ENCODE measurements at places on chromosomes 3 and 15. TPM values are rescaled to one million over a fixed set of nuclear protein-coding genes. Genes with fewer than 3 reads are reported as not detected.

BMF gene
- 344 TPM for total RNA-seq

HTR3E gene
- total RNA-seq: not detected

DNA sequence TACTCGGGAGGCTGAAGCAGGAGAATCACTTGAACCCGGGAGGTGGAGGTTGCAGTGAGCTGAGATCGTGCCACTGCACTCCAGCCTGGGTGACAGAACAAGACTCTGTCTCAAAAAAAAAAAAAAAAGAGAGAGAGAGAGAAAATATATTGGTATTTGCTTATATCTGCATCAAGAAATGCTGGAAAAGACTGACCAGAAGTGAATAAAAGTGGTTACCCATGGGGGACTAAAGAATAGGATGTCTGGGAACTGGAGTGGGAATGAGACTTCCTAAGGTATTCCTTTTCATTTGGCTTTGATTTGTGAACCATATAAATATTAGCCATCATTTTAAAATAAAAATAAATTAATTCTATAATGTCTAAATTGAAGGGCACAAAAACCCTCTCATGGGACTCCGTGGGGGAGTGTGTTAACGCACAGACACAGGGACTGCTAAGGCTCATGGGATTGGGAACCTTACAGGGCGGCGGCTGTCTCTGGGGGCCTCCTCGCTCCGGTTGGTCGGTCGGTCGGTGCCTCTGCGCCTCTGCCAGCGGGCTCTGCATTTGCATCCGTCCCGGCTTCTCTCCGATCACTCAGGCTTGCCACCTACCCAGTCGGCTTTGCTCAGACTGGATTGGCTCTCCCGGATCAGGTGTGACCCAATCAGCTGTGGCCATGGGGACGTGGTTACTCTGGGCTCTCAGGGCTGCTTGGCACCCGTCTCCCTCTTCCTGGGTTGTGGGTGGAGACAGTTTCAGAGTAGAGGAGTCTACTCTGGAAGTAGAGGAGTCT is 12.7 kb upstream of the TSPAN3 start:
- H3K4me1 ChIP-seq: peaks cover 57% of the 10 kb centered on the region
- H3K27me3 ChIP-seq: no peaks in the 10 kb centered on the region
- peak overlapping the region; percentile 80 for H3K27ac ChIP-seq
- DNase-seq: peak; percentile 96
- no peaks in the 10 kb centered on the region for H3K36me3 ChIP-seq

- no peak for DNase-seq
- H3K4me1 ChIP-seq: no peaks in the 10 kb centered on the region
- no peaks in the 10 kb centered on the region for H3K27me3 ChIP-seq
Measured at GRCh38 chr3:60301142-60301541, 950.1 kb downstream of the FHIT start.

GRCh38 chr15:69749797-69750196 is 297.2 kb downstream of the RPLP1 start:
- H3K27me3 ChIP-seq: no peaks in the 10 kb centered on the region
- no peak for DNase-seq
- H3K4me3 ChIP-seq: no peak overlapping the region
- H3K4me1 ChIP-seq: peaks cover 16% of the 10 kb centered on the region
- no peaks in the 10 kb centered on the region for H3K36me3 ChIP-seq

DNA sequence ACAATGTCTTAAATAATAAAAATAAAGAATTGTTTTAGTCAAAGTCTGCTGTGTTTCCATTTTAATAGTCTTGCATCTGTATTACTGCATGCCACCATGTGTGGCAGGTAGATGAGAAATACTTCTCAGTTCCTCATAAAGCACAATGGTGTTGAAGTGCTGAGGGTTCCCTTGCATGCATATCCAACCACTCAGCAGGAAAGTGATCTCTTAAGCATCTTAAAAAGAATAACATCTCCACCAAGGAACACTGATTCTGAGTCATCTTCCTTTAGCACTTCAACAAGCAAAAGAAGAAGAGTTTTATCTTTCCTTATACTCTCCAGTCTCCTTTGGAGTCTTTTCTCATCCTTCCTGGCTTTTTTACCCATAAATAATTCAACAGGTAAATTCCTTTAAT is 602.0 kb downstream of the TBL1XR1 start:
- no peaks in the 10 kb centered on the region for H3K27me3 ChIP-seq
- no peak overlapping the region for H3K27ac ChIP-seq
- no peaks in the 10 kb centered on the region for H3K4me1 ChIP-seq
- no peaks in the 10 kb centered on the region for H3K36me3 ChIP-seq
- DNase-seq: no peak
